ENCODE measurements at places on chromosomes 2 and 18. TPM values are rescaled to one million over a fixed set of nuclear protein-coding genes. Genes with fewer than 3 reads are reported as not detected.

Gene G6PC2
- polyA plus RNA-seq = not detected

DNA sequence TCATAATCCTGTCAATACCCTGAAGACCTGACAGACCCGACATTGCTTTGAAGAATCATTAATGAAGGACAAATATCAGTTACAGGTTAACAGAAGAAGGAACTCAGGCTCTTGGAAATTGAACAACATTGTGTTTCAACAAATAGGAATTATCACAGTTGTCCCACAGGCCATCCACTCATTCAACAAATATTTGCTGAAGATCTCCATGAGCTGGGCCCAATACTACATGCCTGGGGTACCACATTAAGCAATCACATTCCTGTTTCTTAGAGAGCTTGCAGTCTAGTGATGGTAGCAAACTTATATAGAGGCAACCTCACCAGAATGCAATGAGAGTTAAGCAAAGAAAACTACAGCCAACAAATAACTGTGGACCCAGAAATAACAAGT is 671.6 kb upstream of the ACVR2A start:
- no peak overlapping the region for H3K27ac ChIP-seq
- H3K4me3 ChIP-seq = no peak overlapping the region
- H3K4me1 ChIP-seq = no peaks in the 10 kb centered on the region
- DNase-seq = no peak

DNA sequence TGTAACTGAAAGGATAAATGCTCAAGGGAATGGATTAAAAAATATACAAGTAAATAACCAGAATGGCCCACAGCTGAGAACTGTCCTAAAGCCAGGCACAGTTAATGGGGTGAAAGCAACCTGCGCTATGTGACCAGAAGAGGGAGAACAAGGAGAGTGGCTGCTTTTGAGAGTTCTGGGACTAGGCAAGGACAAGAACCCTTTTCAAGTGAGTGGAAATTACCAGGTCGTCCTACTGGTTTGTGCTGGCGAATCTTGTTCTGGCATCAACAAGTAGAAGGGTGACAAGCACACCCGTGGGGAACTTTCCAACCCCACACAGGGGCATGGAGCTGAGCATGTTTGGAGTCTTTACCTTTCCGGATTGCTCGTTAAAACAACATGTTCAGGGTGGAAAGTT is 82.8 kb downstream of the TMEM17 start:
- no peaks in the 10 kb centered on the region for H3K36me3 ChIP-seq
- H3K27me3 ChIP-seq = no peaks in the 10 kb centered on the region
- H3K4me1 ChIP-seq = peaks cover 3% of the 10 kb centered on the region
- no peak for DNase-seq

Gene DUSP28
- polyA plus RNA-seq = 4.7 TPM

Gene RAX
- not detected for polyA plus RNA-seq

- no peaks in the 10 kb centered on the region for H3K4me1 ChIP-seq
- no peaks in the 10 kb centered on the region for H3K36me3 ChIP-seq
- H3K27ac ChIP-seq = no peak overlapping the region
- H3K4me3 ChIP-seq = no peak overlapping the region
- no peaks in the 10 kb centered on the region for H3K27me3 ChIP-seq
Observed at GRCh38 chr2:161044921-161045320, 115.3 kb upstream of the TANK start.

Gene MAP3K20
- polyA plus RNA-seq = 16.0 TPM

- H3K27ac ChIP-seq = peak overlapping the region; percentile 12
- no peaks in the 10 kb centered on the region for H3K27me3 ChIP-seq
- H3K4me3 ChIP-seq = no peak overlapping the region
- no peaks in the 10 kb centered on the region for H3K36me3 ChIP-seq
- H3K4me1 ChIP-seq = peaks cover 40% of the 10 kb centered on the region
- peak; percentile 62 for DNase-seq
Observed at GRCh38 chr2:46850742-46851141, 64.9 kb downstream of the MCFD2 start.

DNA sequence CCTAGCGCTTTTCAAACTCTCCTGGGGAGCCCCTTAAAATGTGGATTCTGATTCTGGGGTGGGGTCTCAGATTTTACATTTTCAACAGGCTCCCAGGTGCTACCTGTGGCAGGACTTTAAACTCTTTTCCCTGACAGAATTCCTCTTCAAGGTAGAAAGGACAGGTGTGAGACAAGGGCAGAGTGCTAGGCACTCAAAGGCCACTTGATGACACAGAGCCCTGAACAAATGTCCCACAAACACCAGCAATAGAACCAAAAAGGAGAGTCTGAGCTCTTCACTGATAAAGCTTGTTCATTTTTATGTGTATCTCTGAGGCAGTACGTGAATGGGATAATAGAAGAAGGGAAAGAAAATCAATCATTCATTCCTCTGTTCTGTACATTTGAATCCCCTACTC is 77.7 kb upstream of the PELI1 start:
- H3K27ac ChIP-seq = no peak overlapping the region
- H3K36me3 ChIP-seq = no peaks in the 10 kb centered on the region
- H3K4me1 ChIP-seq = peaks cover 7% of the 10 kb centered on the region

Gene DIPK1C
- 0.32 TPM for polyA plus RNA-seq

DNA sequence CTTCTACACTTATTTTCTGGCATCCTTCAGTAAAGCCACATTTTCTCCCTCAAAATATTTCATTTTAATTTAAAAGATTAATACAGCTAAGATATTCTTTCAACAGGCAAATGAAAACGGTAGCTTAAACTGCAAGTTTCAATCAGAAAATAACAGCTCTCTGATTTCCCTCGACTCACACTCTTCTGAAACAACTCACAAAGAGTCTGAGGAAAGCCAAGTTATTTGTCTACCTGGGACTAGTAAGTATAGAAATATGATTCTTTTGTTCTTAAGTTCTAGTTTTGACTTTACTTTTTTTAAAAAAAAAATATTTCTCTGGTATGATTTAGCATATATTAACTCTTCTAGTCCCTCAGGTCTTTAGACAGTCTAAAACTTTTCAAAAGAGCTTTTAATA is 27.2 kb downstream of the CEP192 start:
- no peak overlapping the region for H3K27ac ChIP-seq
- no peak for DNase-seq
- H3K4me3 ChIP-seq = no peak overlapping the region
- H3K27me3 ChIP-seq = no peaks in the 10 kb centered on the region
- H3K36me3 ChIP-seq = peaks cover 85% of the 10 kb centered on the region

Gene NCKAP5
- not detected for polyA plus RNA-seq

Gene CFAP65
- not detected for polyA plus RNA-seq

Gene RMDN2
- 1.9 TPM for polyA plus RNA-seq

DNA sequence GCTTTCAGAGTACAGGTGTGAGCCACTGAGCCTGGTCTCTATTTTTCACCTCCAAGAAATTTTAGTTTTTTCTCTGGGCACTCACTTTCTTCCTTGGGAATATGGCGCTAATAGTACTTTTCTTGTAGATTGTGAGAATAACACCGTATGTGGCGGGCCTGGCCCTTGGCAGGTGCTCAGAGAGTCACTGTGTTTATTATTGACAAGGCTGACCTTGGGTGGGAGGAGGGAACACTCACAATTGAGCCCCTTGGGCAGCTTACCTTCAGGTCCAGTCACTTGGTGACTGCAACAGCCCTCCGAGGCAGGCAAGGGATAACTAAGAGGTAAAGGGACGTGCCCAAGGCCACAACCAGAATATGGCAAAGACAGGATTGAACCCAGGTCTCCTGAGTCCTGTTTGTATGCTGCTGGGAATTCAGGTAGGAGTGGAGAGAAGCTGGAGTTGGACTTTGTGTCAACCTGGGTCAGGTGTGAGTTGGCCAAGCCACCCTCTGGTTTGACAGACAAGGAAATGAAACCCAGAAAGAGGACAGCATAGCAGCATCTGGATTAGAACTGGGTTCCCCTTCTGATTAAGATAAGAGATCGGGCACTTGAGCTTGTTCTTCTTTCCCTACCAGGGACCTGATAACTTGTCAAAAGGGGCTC is 2.8 kb upstream of the STK25 start:
- DNase-seq = no peak
- no peak overlapping the region for H3K4me3 ChIP-seq
- peaks cover 1% of the 10 kb centered on the region for H3K36me3 ChIP-seq
- H3K27ac ChIP-seq = no peak overlapping the region

Gene SP5
- 0.99 TPM for polyA plus RNA-seq

- H3K4me1 ChIP-seq = peaks cover 14% of the 10 kb centered on the region
- DNase-seq = peak; percentile 77
- no peak overlapping the region for H3K27ac ChIP-seq
- no peaks in the 10 kb centered on the region for H3K27me3 ChIP-seq
Observed at GRCh38 chr2:64873472-64873924, 115.7 kb upstream of the SLC1A4 start.

DNA sequence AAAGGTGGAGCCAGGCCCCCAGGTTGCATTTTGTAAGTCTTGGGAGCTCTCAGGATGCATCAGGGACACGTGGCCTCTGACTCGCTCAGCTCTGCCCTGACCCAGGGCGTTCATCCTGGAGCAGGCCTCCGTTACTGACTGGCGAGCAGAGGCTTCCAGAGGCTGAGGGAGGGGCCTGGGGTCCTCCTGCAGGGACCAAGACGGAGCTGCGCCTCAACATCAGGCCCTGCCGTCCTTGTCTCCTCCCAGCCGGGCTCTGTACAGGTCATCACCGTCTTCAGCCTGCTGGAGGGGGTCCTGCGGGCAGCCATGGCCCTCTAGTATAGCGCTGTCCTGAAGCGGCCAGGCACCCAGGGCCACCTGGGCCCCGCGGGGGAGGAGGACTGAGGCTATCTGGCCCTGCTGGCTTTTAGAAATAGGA is 10.2 kb upstream of the ALPP start:
- no peak overlapping the region for H3K27ac ChIP-seq
- H3K36me3 ChIP-seq = no peaks in the 10 kb centered on the region
- H3K27me3 ChIP-seq = no peaks in the 10 kb centered on the region
- H3K4me1 ChIP-seq = no peaks in the 10 kb centered on the region
- no peak overlapping the region for H3K4me3 ChIP-seq
- no peak for DNase-seq

DNA sequence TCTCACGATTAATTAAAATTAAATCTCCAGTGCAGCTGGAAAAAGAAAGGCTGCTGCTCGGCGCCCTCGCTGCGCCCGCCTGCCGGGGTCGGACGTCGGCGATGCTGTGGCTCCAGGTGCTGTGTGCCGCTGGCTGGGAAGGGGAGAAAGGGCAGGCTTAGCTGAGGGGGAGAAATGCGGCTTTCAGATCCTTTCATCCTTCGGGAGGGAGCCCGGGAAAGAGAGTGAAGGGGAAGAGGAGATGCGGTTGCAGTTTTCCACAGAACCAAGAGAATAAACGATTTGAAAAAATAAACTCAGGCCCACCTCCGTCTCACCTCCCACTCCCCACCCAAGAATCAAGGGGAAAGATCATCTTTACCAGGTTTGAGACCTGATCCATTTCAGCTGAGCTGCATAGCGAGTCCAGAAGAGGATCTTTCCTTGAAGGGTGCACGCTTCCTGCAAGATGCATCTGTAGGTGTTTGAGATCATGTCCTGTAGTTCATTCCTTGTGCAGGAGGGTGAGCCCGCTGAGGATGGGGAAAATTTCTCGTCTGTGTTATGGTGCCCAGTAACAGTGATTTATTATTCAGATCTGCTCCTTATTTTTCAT is 495 bp downstream of the TMEM169 start:
- DNase-seq = no peak
- H3K4me3 ChIP-seq = peak overlapping the region; percentile 58
- H3K36me3 ChIP-seq = no peaks in the 10 kb centered on the region
- peaks cover 10% of the 10 kb centered on the region for H3K4me1 ChIP-seq

DNA sequence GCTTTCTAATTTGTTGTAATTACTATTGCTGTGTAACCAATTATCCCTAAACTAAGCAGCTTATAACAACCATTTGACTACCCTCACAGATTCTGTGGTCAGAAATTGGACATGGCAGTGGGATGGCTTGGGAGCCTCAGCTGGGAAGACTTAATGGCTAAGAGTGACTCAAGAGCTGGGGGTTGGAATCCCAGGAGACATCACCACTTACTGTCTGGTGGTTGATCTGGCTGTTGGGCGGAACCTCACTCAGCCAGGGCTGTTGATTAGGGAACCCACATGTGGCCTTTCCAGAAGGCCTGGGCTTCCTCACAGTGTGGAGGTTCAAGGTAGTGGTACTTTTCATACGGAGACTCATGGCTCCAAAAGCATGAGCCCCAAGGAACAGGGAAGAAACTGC is 49.8 kb downstream of the E2F6 start:
- DNase-seq = no peak
- H3K27ac ChIP-seq = no peak overlapping the region
- H3K36me3 ChIP-seq = no peaks in the 10 kb centered on the region
- H3K4me3 ChIP-seq = no peak overlapping the region
- H3K27me3 ChIP-seq = no peaks in the 10 kb centered on the region

DNA sequence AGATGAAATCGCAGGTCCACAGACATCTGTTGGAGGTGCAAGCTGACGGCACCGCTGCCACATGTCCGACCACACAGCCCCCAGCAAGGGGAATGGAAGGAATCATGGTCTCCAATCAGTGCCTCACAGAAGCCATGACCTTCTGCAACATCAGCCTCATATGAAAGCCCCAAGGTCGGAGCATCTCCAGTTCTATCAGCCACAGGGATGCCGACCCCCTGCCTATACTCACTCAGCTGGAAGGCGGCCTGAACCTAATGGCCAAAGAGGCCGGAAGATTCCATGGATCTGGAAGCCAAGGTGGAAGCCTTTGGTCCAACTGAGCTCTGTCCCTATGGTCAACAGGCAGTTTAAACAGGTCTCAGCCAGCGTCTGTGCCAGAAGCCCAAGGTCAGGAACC is 278.8 kb downstream of the TNS1 start:
- H3K4me3 ChIP-seq = no peak overlapping the region
- H3K27me3 ChIP-seq = peaks cover 18% of the 10 kb centered on the region
- no peaks in the 10 kb centered on the region for H3K4me1 ChIP-seq

Gene FAM124B
- polyA plus RNA-seq = 7.4 TPM

Gene CRYGC
- not detected for polyA plus RNA-seq

- H3K4me1 ChIP-seq = peaks cover 31% of the 10 kb centered on the region
- no peak overlapping the region for H3K27ac ChIP-seq
- no peak for DNase-seq
- H3K36me3 ChIP-seq = no peaks in the 10 kb centered on the region
- H3K27me3 ChIP-seq = no peaks in the 10 kb centered on the region
Observed at GRCh38 chr2:8546612-8547283, 135.1 kb upstream of the ID2 start.

Gene CARF
- polyA plus RNA-seq = 1.2 TPM

Gene EGR4
- not detected for polyA plus RNA-seq

- no peaks in the 10 kb centered on the region for H3K36me3 ChIP-seq
- H3K4me3 ChIP-seq = no peak overlapping the region
- no peak overlapping the region for H3K27ac ChIP-seq
- H3K27me3 ChIP-seq = no peaks in the 10 kb centered on the region
Observed at GRCh38 chr2:46181789-46182530, 115.2 kb upstream of the EPAS1 start.

- no peak for DNase-seq
- H3K4me1 ChIP-seq = no peaks in the 10 kb centered on the region
- no peak overlapping the region for H3K27ac ChIP-seq
- H3K4me3 ChIP-seq = no peak overlapping the region
Observed at GRCh38 chr2:131004446-131005209, 88.6 kb downstream of the FAM168B start.

Gene RGPD5
- 0.68 TPM for polyA plus RNA-seq

- H3K27ac ChIP-seq = no peak overlapping the region
- H3K4me3 ChIP-seq = no peak overlapping the region
- H3K27me3 ChIP-seq = no peaks in the 10 kb centered on the region
- H3K4me1 ChIP-seq = peaks cover 7% of the 10 kb centered on the region
- H3K36me3 ChIP-seq = no peaks in the 10 kb centered on the region
- DNase-seq = no peak
Observed at GRCh38 chr2:62180975-62181374, 14.9 kb upstream of the B3GNT2 start.
